Bronchial epithelial cell (primary cell): ENCODE measurements at places on chromosomes 7 and 10.

GRCh38 chr10:28984431-28984830, 304.4 kb upstream of the LYZL1 start:
- peak; percentile 91 for DNase-seq

DNA sequence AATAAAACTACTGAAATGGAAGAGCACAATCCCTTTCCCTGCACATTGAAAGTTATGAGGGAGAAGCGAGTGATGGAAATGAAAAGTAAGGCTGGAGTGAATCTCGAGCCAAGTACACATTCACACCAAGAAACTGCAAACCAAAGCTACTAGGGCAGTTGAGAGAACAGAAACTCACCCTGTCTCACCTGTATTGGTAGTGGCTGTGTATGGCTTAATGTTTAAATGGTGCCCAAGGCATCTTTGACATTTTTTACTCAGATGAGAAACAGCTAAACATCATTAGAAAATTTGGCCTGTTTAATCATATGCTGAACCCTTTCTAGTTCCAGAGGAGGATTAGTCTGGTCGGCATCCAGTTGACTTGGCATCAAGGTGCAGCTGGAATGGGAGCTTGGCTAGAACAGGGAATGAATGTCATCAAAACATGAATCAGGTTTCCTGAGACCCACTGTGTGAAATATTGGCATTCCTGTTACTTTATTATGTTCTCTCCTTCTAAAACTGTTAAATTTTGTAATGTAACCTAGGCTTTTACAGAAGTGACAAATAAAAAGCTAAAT, 840.8 kb downstream of the GRM8 start:
- no peak for DNase-seq

GRCh38 chr7:158407581-158408317, 179.9 kb downstream of the PTPRN2 start:
- peak; percentile 78 for DNase-seq

DNA sequence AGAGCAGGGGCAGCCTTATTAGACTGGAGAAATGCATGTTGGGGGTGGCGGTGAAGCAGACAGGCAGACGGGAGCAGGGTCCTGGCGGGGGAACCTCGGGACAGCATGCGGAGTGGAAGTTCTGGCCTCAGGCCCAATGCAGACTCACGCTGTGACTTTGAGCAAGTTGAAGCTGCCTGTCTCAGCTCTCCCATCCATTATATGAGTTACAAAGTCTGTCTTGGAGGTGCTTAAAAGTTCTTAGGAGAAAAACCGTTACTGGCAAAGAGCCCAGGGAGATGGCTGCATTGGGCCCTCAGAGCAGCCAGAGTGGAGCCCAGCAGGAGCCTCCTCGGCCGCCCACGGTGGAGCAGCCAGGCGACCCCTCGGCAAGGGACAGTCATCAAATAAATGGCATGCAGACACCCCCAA, 509.5 kb downstream of the PLXNA4 start:
- DNase-seq, result no peak

DNA sequence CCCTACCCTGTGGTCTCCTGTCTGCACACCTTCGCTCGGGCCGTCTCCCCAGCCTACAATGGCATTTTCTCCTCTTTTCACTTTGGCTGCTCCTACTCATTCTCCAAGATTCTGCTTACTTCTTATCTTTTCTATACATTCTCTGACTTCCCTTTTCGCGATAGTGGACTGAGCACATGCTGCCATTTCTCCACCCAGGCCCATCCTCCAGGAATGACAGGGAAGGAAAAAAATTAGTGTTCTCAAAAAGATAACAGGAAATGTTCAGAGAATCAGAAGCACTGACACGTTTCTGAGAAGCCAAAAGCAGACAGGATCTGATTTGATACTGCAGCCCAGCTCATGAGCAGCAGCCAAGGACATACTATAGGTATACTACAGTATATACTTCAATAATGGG, 6.4 kb upstream of the ANXA11 start:
- DNase-seq, result no peak

- DNase-seq, result no peak
Observed at GRCh38 chr10:133104068-133104962, 16.6 kb downstream of the ADGRA1 start.

GRCh38 chr10:14416308-14416700, 85.6 kb upstream of the FRMD4A start:
- peak; percentile 32 for DNase-seq

GRCh38 chr7:124924906-124925305, 4.7 kb downstream of the POT1 start:
- DNase-seq, result no peak
